Tracheal epithelial cell (primary cell): ENCODE measurements at places on chromosomes 1 and 21. TPM values are rescaled to one million over a fixed set of nuclear protein-coding genes. Genes with fewer than 3 reads are reported as not detected.

KDM1A gene
- 94.6 and 132 TPM in 2 replicates for total RNA-seq

LIPI gene
- not detected in 2 replicates for total RNA-seq

PTPN7 gene
- total RNA-seq: not detected in 2 replicates

OR2L13 gene
- total RNA-seq: not detected in 2 replicates

OR2L8 gene
- total RNA-seq: not detected in 2 replicates

LORICRIN gene
- total RNA-seq: not detected in 2 replicates

CD34 gene
- 0.21 and 0.24 TPM in 2 replicates for total RNA-seq

ADCY10 gene
- total RNA-seq: not detected in 2 replicates

AVPR1B gene
- total RNA-seq: not detected in 2 replicates

AK4 gene
- 43.7 and 78.3 TPM in 2 replicates for total RNA-seq

TRNP1 gene
- 26.0 and 42.2 TPM in 2 replicates for total RNA-seq

CBR3 gene
- total RNA-seq: 1.3 and 1.7 TPM in 2 replicates

KPRP gene
- under 0.01 TPM in 1 of 2 replicates, not detected in the other for total RNA-seq

KCNN3 gene
- under 0.01 TPM in 2 replicates for total RNA-seq

PDZK1IP1 gene
- 2.3 and 73.0 TPM in 2 replicates for total RNA-seq

CD244 gene
- total RNA-seq: not detected in 2 replicates

SLAMF9 gene
- total RNA-seq: 5.5 and 12.1 TPM in 2 replicates

FCRL5 gene
- total RNA-seq: not detected in 2 replicates

TRIM17 gene
- 2.2 and 2.6 TPM in 2 replicates for total RNA-seq

B3GALT2 gene
- total RNA-seq: not detected in 2 replicates

CD48 gene
- total RNA-seq: not detected in 2 replicates

AMY1C gene
- total RNA-seq: not detected in 2 replicates

DNM3 gene
- total RNA-seq: 1.1 and 1.2 TPM in 2 replicates

PPM1J gene
- 5.1 and 7.2 TPM in 2 replicates for total RNA-seq

CACHD1 gene
- 1.9 and 2.2 TPM in 2 replicates for total RNA-seq

USP48 gene
- total RNA-seq: 20.5 and 22.4 TPM in 2 replicates

RIT1 gene
- 35.0 and 35.2 TPM in 2 replicates for total RNA-seq

CYP4B1 gene
- 0.72 TPM in 1 of 2 replicates, not detected in the other for total RNA-seq

TNFSF18 gene
- total RNA-seq: 0.72 TPM in 1 of 2 replicates, not detected in the other

TMEM269 gene
- total RNA-seq: 0.21 TPM in 1 of 2 replicates, not detected in the other

TMEM82 gene
- total RNA-seq: not detected in 2 replicates

FCRL2 gene
- not detected in 2 replicates for total RNA-seq

LCE1C gene
- total RNA-seq: 0.24 and 1.3 TPM in 2 replicates

SH2D2A gene
- 1.5 and 3.6 TPM in 2 replicates for total RNA-seq

GPATCH3 gene
- 5.1 and 8.4 TPM in 2 replicates for total RNA-seq

PEAR1 gene
- 1.4 and 1.5 TPM in 2 replicates for total RNA-seq

TMCC2 gene
- 0.64 and 1.4 TPM in 2 replicates for total RNA-seq

FAM3B gene
- 0.72 TPM in 1 of 2 replicates, not detected in the other for total RNA-seq

ZFP69B gene
- 1.9 and 2.2 TPM in 2 replicates for total RNA-seq

KRTAP13-1 gene
- total RNA-seq: not detected in 2 replicates

OR10J1 gene
- under 0.01 TPM in 1 of 2 replicates, not detected in the other for total RNA-seq

SHISA4 gene
- total RNA-seq: 8.7 and 10.9 TPM in 2 replicates

ATP1A4 gene
- total RNA-seq: not detected in 2 replicates

RBP7 gene
- total RNA-seq: 0.96 and 1.7 TPM in 2 replicates

SLC44A3 gene
- total RNA-seq: 7.0 and 9.2 TPM in 2 replicates

NIPAL3 gene
- total RNA-seq: 34.9 and 48.0 TPM in 2 replicates

SLC9C2 gene
- not detected in 2 replicates for total RNA-seq

KRTAP13-2 gene
- not detected in 2 replicates for total RNA-seq

AMPD2 gene
- total RNA-seq: 31.6 and 31.8 TPM in 2 replicates

MEGF6 gene
- 5.8 and 6.5 TPM in 2 replicates for total RNA-seq

NR5A2 gene
- total RNA-seq: 0.24 TPM in 1 of 2 replicates, not detected in the other

PLEKHA6 gene
- 1.7 and 4.8 TPM in 2 replicates for total RNA-seq

NRIP1 gene
- 63.7 and 69.6 TPM in 2 replicates for total RNA-seq

DENND4B gene
- total RNA-seq: 11.1 and 15.9 TPM in 2 replicates

MIA3 gene
- 19.3 and 21.3 TPM in 2 replicates for total RNA-seq

ARHGEF16 gene
- total RNA-seq: 21.0 and 34.1 TPM in 2 replicates

OLFML2B gene
- 0.48 TPM in 1 of 2 replicates, not detected in the other for total RNA-seq

SYT11 gene
- total RNA-seq: 0.21 and 3.4 TPM in 2 replicates
